ENCODE measurements at places on chromosomes 16 and 17.
A peak's percentile ranks its signal among the peaks of the same experiment; 100 is the strongest.

DNA sequence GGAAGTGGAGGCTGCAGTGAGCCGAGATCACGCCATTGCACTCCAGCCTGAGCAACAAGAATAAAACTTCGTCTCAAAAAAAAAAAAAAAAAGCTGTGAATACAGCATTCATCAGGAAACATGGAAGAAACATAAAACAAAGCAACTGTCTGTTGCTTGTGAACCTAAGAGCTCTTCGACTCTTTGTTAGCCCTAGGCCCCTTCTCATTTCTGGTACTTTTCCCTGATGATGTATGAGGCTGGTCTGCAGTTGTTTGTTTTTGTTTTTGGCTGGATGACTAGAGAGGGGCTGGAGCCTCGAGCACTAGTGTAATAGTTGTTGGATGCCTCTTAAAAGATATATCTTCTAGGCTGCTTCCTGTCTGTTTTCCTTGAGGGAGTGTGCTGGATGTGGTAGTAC lies 113.5 kb downstream of the MAP2K6 start:
- no peak for DNase-seq

DNA sequence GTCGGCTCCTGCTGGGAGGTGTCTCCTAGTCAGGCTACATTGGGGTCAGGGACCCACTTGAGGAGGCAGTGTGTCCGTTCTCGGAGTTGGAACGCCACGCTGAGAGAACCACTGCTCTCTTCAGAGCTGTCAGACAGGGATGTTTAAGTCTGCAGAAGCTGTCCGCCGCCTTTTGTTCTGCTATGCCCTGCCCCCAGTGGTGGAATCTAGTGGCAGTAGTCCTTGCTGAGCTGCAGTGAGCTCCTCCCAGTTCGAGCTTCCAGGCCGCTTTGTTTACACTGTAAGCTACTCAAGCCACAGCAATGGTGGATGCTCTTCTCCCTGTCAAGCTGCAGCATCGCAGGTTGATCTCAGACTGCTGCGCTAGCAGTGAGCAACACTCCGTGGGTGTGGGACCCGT lies 36.0 kb downstream of the ITFG1 start:
- DNase-seq = no peak

DNA sequence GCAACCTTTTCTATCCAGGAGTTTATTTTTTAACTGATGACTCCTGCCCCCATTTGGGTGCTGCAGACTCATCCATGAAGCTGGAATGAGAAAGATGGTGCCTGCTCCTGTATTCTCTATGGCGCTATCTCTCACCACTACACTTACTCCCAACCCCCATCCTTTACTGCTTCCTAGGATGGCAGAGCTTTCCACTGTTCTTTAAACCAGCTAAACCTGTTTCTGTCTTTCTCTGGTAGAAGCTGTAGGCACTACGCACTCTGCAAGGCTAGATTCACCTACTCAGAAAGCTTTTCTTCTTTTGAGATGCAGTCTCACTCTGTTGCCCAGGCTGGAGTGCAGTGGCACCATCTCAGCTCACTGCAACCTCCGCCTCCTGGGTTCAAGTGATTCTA lies 47.0 kb downstream of the ADAMTS18 start:
- DNase-seq = no peak

GRCh38 chr16:8788578-8789172 lies 8.8 kb downstream of the TMEM186 start:
- DNase-seq = no peak

DNA sequence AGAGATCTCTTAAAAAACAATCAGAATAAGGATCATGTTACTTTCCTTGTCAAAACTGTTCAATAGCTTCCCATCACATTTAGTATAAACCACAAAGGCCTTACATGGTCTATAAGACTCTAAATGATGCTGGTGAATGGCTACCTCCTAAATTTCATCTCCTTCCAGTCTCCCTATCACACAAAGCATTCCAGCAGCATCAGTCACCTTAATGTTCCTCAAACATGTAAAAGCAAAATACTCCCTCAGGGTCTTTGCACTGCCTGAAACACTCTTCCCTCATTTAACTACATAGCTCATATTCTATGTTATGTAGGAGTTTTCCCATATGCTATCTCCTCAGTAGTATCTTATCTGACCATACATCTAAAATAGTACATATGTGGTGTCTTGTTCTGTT lies 53.5 kb upstream of the INTS2 start:
- DNase-seq = peak; percentile 62

- DNase-seq = peak; percentile 35
Observed at GRCh38 chr17:40025991-40026815, 11.0 kb downstream of the CSF3 start.

DNA sequence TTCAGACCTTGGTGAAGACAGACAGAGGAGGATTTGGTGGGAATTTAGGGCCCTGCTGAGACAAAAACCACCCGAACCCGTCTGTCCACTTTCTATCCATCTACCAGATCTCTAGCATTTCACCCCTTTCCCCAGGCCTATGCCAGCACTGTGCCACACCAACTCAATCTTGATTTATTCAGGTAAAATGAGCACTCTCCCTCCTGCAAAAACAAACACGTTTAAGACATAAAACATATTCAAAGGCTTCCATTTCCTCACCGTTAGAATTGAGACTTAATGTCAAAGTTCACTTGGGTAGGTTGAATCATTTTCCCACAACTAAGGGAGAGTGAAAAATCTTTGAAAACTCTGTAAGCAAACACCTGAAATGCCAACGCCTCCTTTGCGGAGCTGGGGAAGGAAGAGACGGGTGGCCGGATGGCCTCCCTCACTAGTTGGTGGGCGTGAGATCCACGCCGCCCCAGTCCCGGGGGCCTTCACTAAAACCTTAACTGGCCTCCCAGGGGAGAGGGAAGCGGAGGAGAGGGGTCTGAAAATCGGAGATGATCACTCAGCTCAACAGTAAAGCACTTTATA lies 862 bp downstream of the DCAKD start:
- DNase-seq = peak; percentile 37

DNA sequence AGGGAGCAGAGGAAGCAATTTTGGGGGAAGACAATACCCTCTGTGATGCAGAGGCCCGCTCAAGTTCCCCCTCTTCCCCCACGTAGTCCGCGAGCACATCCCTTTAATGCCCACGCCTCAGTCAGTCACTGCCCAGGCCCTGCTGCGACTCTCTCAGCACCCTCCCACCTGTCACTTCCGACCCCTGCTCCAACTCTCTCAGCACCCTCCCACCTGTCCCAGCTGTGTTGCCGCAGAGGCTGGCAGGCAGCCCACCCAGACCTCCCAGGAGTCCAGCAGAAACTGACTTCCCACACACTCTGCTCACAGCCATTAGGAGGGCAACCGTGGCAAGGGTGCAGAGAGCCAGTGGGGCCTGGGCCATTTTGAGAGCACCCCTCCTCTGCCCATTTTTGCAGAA lies 92.7 kb downstream of the WSCD1 start:
- DNase-seq = no peak

- no peak for DNase-seq
Observed at GRCh38 chr17:76164331-76164730, 23.3 kb upstream of the FOXJ1 start.

DNA sequence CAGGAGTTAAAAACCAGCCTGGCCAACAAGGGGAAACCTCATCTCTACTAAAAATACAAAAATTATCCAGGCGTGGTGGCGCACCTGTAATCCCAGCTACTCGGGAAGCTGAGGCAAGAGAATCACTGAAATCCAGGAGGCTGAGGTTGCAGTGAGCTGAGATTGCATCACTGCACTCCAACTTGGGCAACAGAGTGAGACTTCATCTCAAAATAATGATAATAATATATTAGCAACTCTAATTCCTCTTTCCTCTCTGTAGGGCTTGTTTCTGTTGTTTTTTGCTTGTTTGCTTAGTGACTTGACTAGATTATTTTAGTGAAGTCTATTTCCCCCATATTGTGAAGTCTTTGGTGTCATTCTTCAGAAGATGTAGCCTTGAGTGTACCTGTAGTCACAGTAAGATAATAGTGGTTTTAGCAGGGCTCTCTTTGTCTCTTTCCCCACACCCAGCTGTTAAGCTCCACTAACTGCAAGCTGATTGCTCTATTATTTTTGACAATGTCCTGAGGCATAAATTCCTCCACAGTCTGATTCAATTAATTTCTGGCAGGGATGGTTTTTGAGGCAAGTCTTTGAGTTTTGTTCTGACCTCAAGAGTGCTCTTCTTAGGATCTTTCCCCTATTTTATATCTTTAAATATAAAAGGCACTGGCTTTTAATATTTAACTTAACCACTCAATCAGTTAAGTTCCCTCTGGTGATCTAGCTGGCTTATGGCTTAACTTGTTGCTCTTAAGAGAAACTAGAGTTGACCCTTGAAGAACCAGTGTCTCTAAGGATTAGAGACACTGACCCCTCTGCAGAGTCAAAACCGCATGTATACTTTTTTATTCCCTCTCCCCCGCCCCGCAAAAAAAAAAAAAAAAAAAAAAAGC lies 18.6 kb upstream of the TNFSF12 start:
- peak; percentile 18 for DNase-seq

- DNase-seq = no peak
Observed at GRCh38 chr17:72303787-72304733, 183.2 kb downstream of the SOX9 start.

GRCh38 chr16:80208743-80209142 lies 332.1 kb upstream of the DYNLRB2 start:
- DNase-seq = no peak

- no peak for DNase-seq
Observed at GRCh38 chr17:49920030-49920769, 48.8 kb upstream of the DLX4 start.

DNA sequence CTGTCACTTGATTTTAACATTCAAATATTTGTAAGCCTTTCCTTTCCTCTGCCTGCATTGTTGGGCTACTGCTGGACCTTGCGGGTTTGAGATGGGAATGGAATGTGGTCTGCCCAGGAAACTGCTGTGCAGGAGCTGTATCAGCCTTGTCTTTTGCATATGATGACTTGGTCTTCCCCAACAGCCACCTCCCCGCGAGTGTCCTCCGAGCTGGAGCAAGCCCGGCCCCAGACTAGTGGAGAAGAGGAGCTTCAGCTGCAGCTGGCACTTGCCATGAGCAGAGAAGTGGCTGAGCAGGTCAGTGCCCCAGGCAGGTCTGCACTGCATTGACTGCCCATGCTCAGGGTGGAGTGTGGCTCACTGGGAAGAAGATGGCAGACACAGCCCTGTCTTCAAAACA lies 52.8 kb downstream of the B9D1 start:
- peak; percentile 29 for DNase-seq

DNA sequence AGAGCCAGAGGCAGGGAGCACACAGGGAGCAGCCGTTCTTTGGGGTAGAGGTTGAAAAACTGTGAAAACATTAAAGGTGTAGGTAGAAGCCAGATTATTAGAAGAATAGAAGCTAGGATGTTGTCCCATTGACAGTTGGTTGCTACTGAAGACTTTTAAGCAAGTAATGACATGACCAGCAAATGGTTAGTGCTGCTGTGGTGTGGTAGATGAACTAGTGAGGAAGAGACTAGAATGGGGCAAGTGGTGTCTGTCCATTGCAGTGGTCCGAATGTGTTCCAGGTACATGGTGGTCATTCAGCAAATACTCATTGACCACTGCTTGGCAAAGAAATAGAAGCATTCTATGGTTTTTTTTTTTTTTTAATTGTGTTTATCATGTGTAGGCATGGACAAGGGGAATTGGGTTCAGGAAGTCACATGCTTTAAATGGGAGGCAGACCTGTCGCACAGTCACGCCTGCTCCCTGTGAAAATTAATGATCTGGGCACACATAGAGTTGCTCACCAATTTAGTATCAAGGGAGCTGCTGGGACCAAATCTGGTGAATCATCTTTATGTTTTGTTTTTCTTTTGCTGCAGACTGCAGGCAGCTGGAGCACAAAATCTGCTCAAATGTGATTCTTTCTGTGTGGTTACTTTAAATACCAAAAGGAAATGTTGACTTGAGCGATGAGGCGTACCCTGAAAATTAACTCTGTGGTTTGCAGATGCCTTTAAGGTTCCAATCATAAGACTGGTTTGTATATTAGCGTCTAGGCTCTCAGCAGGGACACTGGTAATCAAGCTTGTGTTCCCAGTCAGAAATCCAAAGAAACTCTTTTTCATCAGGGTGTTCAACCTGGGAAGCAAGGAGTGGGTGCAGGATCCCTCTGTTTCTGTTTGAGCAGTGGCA lies 30.7 kb downstream of the YPEL2 start:
- DNase-seq = peak; percentile 97

GRCh38 chr16:15778204-15778743 lies 78.6 kb downstream of the MYH11 start:
- DNase-seq = no peak

DNA sequence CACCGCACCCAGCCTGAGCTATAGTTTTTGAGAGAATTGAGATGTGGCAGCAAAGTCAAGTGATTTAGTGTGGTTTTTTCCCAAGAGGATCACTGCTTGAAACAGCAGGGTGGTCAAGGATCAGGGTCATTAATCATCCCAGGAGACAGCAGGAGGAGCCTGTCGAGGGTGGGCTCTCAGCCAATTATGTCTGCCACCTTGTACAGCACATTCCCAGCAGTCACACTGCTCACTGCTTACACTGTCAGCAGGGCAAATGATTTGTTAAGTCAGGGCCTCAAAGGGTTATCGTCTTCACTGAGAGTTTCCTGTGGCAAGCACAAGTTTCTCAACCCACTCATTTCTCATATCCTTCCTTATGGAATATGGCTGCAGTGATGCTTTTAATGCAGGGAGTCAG lies 13.2 kb downstream of the B3GNT9 start:
- no peak for DNase-seq

GRCh38 chr17:68603027-68603426 lies 1.9 kb upstream of the FAM20A start:
- no peak for DNase-seq

DNA sequence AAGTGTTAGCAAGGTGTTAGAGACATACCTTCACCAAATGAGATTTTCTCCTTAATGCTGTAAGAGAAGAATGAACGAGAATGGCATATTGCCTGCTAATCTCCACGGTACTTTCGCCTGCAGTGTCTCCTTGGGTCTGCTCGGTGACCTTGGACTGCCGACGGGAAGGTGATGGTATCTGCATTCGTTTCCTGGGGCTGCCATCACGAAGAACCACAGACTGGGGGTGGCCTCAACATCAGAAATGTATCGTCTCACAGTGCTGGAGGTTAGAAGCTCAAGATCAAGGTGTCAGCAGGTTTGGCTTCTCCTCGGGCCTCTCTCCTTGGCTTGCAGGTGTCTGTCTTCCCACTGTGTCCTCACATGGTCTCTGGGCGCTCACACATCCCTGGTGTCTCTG lies 86.3 kb upstream of the TNRC6C start:
- no peak for DNase-seq

DNA sequence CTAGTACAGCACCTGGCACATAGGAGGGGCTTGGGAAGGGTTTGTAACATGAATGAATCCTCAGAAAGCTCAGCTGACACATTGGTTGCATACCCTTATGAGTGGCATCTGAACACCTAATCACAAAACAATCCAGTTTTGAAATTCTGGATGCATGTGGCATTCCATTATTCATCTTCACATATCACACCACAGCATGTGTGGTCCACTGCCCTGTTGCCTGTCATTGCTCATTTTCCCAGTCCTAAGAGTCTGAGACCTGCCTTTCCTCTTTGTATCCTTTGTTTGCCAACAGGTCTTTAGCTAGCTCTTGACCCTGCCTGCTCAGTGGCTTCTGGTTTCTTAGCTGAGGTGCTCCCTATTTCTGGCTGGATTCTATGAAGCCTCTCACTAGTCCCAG lies 170.8 kb upstream of the ASIC2 start:
- no peak for DNase-seq

- no peak for DNase-seq
Observed at GRCh38 chr17:384622-385177, 32.1 kb upstream of the RPH3AL start.

GRCh38 chr17:79465681-79466025 lies 145.2 kb downstream of the RBFOX3 start:
- DNase-seq = no peak
